ENCODE measurements at places on chromosomes 4 and X.

DNA sequence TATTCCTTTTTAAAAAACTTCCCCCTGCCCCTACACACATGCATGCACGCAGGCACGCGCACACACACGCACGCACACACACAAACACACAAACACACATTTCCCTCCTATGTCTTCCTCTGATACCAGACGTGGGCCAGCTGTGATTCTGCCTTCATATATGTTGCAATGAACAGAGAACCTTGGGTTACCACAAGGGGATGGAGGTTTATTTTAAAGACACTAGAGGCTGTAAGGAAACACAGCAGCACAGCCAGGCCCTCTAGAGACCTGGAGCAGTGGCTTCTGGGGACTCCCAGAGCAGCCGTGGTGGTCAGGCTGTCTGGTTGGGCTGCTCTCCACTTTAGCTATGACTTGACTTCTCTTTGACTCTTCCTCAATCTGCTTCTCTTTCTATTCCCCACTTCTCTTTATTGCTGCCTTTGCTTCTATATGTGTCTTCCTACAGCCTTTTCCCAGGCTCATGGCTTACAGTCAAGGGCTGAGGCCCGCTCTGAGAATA lies 3.2 kb upstream of the TLR10 start:
- DNase-seq: no peak

GRCh38 chr4:930028-930551 lies 2.0 kb downstream of the GAK start:
- DNase-seq: no peak

- DNase-seq: no peak
Observed at GRCh38 chr4:17366496-17366895, 145.4 kb downstream of the QDPR start.

DNA sequence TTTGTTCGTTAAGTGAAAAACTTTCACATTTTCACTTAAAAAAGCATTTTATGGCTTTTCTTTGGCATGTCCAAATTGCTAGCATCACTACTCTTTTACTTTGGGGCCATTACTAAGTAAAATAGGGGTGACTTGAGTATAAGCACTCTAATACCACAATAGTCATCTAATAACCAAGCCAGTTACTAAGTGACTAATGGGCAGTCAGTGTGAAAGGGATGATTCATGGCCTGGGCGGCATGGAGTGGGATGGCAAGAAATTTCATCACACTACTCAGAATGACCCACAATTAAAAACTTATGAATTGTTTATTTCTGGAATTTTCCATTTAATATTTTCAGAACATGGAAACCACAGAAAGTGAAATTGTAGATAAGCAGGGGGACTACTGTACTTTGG lies 60.9 kb downstream of the BMP15 start:
- no peak for DNase-seq

- no peak for DNase-seq
Observed at GRCh38 chr4:6134612-6135220, 65.6 kb downstream of the JAKMIP1 start.

- no peak for DNase-seq
Observed at GRCh38 chr4:87506974-87507701, 22.0 kb downstream of the SPARCL1 start.

Data from omental fat pad (tissue), 4 donors.